ENCODE measurements at places on chromosomes 13 and 19. TPM values are rescaled to one million over a fixed set of nuclear protein-coding genes. Genes with fewer than 3 reads are reported as not detected.

DNA sequence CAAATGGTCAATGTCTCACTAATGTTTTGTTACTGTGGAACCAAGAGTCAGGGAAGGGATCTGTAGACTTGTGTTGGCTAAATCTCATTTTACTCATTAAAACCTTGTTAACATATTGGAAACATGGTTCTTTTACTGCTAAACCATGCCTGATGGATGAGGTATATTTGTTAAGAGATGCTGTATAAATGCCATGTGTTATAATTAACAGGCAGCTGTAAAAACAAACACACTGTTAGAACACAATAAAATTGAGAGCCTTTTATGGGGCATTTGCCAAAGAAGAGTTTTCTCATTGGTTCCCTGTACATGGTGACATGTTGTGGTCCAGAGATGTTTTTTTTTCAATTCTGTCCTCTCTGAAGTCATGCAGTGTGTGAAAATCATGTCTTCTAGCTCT is 121.9 kb downstream of the ESD start:
- peaks cover 4% of the 10 kb centered on the region for H3K4me1 ChIP-seq
- no peaks in the 10 kb centered on the region for H3K27me3 ChIP-seq
- no peak for DNase-seq

- H3K4me1 ChIP-seq: peaks cover 10% of the 10 kb centered on the region
- H3K4me3 ChIP-seq: no peak overlapping the region
- no peak overlapping the region for H3K27ac ChIP-seq
- H3K27me3 ChIP-seq: no peaks in the 10 kb centered on the region
Measured at GRCh38 chr13:102870677-102871415, 25.0 kb downstream of the ERCC5 start.

GRCh38 chr19:31173991-31174390 is 175.2 kb downstream of the TSHZ3 start:
- no peak for DNase-seq
- no peaks in the 10 kb centered on the region for H3K27me3 ChIP-seq
- no peak overlapping the region for H3K27ac ChIP-seq
- H3K4me1 ChIP-seq: no peaks in the 10 kb centered on the region

DNA sequence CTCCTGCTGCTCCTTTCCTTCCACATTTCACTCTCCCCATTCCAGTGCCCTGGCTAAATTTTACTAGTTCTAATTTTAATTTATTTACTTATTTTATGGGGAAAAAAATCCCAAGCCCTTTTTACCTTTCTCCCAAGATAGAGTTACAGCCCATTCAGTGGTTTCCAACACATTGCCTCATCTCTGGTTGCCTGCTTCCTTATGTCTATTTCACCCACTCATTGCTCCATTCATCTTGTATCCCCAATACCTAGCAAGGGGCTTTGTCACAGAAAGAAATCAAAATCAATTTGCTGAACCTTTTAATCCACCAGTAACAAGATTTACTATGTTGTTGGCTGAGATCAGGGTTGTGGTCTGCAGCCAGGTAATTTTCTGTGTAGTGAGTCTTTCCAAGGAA is 55.9 kb downstream of the LHFPL6 start:
- H3K4me3 ChIP-seq: no peak overlapping the region
- no peak overlapping the region for H3K27ac ChIP-seq
- no peaks in the 10 kb centered on the region for H3K27me3 ChIP-seq
- DNase-seq: no peak
- no peaks in the 10 kb centered on the region for H3K36me3 ChIP-seq
- H3K4me1 ChIP-seq: no peaks in the 10 kb centered on the region

- H3K27ac ChIP-seq: no peak overlapping the region
- DNase-seq: no peak
- H3K4me1 ChIP-seq: no peaks in the 10 kb centered on the region
- no peaks in the 10 kb centered on the region for H3K27me3 ChIP-seq
Measured at GRCh38 chr13:53189162-53189561, 160.5 kb downstream of the OLFM4 start.

The FCER2 gene
- total RNA-seq: 4.3 TPM

All from transverse colon (tissue), 4 donors.